ENCODE measurements at places on chromosomes 7 and 10.

DNA sequence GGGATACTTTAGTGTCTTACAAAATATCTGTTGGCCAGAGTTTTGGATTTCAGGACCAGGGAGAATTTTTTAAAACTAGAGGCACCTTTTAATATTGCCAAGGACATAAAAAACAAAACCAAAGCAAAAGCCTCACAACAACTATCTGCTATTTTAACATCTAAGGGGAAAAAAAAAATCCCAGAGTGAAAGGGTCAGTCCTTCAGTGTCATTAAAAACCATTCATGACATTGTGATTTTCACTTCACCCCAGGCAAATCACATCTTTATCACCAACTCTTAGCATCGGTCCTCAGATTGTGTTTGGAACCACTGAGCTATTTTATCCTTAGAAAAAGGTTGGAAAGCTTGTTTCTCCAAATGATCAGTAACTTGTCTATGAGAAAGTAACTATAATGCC is 10.7 kb downstream of the CEP41 start:
- DNase-seq = no peak

DNA sequence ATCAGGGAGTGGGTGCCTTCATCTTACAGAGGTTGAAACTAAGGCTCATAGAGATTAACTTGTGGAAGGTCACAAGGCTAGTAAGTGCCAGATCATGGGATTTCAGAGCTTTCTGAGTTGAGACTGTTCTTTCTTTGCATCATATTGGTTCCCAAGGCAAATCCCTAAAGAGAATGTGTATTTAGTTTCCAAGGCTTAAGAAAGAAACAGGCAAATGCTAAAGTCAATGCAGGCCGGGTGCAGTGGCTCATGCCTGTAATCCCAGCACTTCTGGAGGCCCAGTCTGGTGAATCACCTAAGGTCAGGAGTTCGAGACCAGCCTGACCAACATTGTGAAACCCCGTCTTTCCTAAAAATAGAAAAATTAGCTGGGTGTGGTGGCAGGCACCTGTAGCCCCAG is 19.8 kb downstream of the CDK1 start:
- no peak for DNase-seq

- DNase-seq = no peak
These were observed 52.6 kb downstream of the SYPL1 start for GRCh38 chr7:106059556-106059955.

DNA sequence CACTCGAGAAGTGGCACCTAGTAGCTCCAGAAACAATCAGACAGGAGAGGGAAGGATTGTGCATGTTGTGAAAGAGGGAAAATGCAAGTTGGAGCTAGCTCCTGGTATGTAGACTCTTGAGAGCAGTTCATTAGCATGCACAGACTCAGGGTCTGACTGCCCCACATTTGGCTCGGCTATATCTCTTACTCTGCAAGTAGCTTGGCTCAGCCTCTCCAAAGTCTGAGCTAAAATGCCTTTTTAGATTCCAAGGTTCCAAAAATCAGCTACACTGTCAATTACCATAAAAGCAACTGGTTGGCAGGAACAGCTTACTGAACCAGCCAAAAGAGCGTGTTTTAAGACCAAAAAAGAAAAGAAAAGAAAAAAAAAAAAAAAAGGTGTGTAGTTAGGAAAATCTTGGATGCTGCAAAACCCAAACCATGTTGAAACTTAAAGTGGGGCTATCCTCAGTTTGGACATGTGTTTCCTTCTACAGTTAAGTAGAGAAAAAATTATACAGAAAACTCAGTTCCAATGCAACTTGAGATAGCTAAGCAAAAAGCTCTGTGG is 65.5 kb downstream of the MKX start:
- DNase-seq = no peak

Measured in GM13976 (cell line).